ENCODE measurements at places on chromosomes 12 and 14.

DNA sequence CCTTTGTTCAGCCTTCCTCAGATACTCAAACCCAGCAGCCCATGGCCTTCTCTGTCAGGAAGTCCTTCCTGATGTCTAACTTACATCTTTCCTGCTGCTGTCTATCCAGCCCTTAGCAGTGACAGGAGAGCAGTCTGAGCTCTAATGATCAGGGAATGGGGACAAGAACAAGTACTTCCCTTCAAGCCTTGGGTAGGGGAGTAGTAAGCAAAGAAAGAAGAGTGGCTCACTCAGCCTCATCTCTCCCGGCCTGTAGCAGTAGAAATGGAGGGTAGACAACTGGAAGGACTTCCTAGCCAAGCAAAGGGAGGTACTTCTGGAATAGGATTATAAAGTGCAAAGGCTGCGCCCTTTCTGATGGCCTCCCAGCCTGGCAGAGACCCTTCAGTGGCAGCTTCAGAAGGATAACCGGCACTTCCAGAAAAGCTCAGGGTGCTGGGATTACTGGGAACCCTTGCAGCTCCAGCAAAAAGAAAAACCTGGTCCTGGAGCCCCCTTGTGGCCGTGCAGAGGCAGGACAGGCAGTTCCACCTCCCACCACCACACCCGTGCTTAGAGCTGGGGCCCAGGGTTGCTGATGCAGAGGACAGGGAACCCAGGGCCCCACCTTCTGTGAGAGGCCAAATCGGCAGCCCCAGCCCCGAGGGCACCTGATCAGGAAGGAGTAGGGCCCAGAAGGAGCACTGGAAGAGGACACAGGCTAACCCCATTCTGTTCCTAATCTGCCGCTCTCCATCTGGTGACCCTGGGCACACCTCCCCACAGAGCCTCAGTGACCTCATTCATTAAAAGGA lies 12.4 kb upstream of the SMUG1 start:
- H3K27me3 ChIP-seq: peaks cover 5% of the 10 kb centered on the region
- no peak overlapping the region for H3K4me3 ChIP-seq
- H3K27ac ChIP-seq: no peak overlapping the region
- DNase-seq: no peak
- H3K4me1 ChIP-seq: peaks cover 21% of the 10 kb centered on the region

- H3K27ac ChIP-seq: peak overlapping the region; percentile 35
- H3K36me3 ChIP-seq: no peaks in the 10 kb centered on the region
- no peak for DNase-seq
- no peak overlapping the region for H3K4me3 ChIP-seq
- H3K4me1 ChIP-seq: peaks cover 34% of the 10 kb centered on the region
Observed at GRCh38 chr14:67622675-67623074, 3.0 kb downstream of the ARG2 start.

GRCh38 chr12:14928931-14929330 lies 9.4 kb downstream of the ERP27 start:
- DNase-seq: no peak
- H3K27ac ChIP-seq: peak overlapping the region; percentile 34
- no peaks in the 10 kb centered on the region for H3K27me3 ChIP-seq
- H3K4me3 ChIP-seq: peak overlapping the region; percentile 9
- no peaks in the 10 kb centered on the region for H3K36me3 ChIP-seq

- peaks cover 3% of the 10 kb centered on the region for H3K4me1 ChIP-seq
- peaks cover 16% of the 10 kb centered on the region for H3K36me3 ChIP-seq
- H3K27me3 ChIP-seq: no peaks in the 10 kb centered on the region
- no peak for DNase-seq
Observed at GRCh38 chr12:26696613-26697092, 136.3 kb downstream of the ITPR2 start.

- H3K27ac ChIP-seq: no peak overlapping the region
- no peak overlapping the region for H3K4me3 ChIP-seq
- H3K4me1 ChIP-seq: peaks cover 4% of the 10 kb centered on the region
- peaks cover 3% of the 10 kb centered on the region for H3K27me3 ChIP-seq
- DNase-seq: no peak
- H3K36me3 ChIP-seq: no peaks in the 10 kb centered on the region
Observed at GRCh38 chr12:7647071-7647470, 18.6 kb downstream of the APOBEC1 start.

- peak within 1 kb of the TSS; percentile 31 for H3K4me3 ChIP-seq
- DNase-seq: peak; percentile 74
- peaks cover 27% of the 10 kb centered on the region for H3K36me3 ChIP-seq
- peak within 1 kb of the TSS; percentile 29 for H3K27ac ChIP-seq
Observed at GRCh38 chr14:24171422-24172260, at the start of gene REC8. REC8 (plus strand) TSS chr14:24172080; CDS start chr14:24172553, 473 bp downstream.

GRCh38 chr14:98175881-98176280 lies 1096.1 kb downstream of the BCL11B start:
- no peaks in the 10 kb centered on the region for H3K36me3 ChIP-seq
- no peaks in the 10 kb centered on the region for H3K27me3 ChIP-seq
- H3K4me1 ChIP-seq: no peaks in the 10 kb centered on the region
- H3K27ac ChIP-seq: no peak overlapping the region
- DNase-seq: no peak
- H3K4me3 ChIP-seq: no peak overlapping the region

GRCh38 chr14:92756446-92756845 lies 8.0 kb upstream of the LGMN start:
- H3K27me3 ChIP-seq: no peaks in the 10 kb centered on the region
- no peak overlapping the region for H3K27ac ChIP-seq
- DNase-seq: no peak
- H3K4me1 ChIP-seq: no peaks in the 10 kb centered on the region
- no peaks in the 10 kb centered on the region for H3K36me3 ChIP-seq

GRCh38 chr12:49089821-49090773 lies 4.5 kb downstream of the DHH start:
- no peak for DNase-seq
- no peak overlapping the region for H3K27ac ChIP-seq
- peaks cover 68% of the 10 kb centered on the region for H3K4me1 ChIP-seq
- H3K27me3 ChIP-seq: peaks cover 66% of the 10 kb centered on the region
- no peaks in the 10 kb centered on the region for H3K36me3 ChIP-seq

GRCh38 chr14:51638071-51638944 lies 13.4 kb upstream of the FRMD6 start:
- no peak for DNase-seq
- no peak overlapping the region for H3K4me3 ChIP-seq
- no peaks in the 10 kb centered on the region for H3K27me3 ChIP-seq
- peak overlapping the region; percentile 1 for H3K27ac ChIP-seq
- H3K4me1 ChIP-seq: peaks cover 5% of the 10 kb centered on the region
- H3K36me3 ChIP-seq: no peaks in the 10 kb centered on the region

All from suprapubic skin (tissue), 4 donors.